ENCODE measurements at places on chromosomes 5 and 9.

DNA sequence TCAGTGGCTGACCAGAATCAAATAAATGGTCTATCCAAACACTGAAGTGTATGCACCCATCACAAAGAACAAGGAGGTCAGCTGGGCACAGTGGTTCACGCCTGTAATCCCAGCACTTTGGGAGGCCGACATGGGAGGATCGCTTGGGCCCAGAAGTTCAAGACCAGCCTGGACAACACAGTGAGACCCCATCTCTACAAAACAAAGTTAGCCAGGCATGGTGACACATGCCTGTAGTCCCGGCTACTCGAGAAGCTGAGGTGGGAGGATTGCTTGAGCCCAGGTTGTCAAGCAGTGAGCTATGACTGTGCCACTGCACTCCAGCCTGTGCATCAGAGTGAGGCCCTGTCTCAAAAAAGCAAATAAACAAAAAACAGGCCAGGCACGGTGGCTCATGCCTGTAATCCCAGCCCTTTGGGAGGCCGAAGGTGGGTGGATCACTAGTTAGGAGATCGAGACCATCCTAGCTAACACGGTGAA is 40.5 kb downstream of the SEMA4D start:
- no peak for DNase-seq

- no peak for DNase-seq
These were observed 135.8 kb downstream of the PCSK1 start for GRCh38 chr5:96297290-96297689.

GRCh38 chr5:172380301-172380986 is 73.9 kb downstream of the SH3PXD2B start:
- DNase-seq = no peak

GRCh38 chr9:135736272-135736978 is 34.4 kb downstream of the KCNT1 start:
- no peak for DNase-seq

DNA sequence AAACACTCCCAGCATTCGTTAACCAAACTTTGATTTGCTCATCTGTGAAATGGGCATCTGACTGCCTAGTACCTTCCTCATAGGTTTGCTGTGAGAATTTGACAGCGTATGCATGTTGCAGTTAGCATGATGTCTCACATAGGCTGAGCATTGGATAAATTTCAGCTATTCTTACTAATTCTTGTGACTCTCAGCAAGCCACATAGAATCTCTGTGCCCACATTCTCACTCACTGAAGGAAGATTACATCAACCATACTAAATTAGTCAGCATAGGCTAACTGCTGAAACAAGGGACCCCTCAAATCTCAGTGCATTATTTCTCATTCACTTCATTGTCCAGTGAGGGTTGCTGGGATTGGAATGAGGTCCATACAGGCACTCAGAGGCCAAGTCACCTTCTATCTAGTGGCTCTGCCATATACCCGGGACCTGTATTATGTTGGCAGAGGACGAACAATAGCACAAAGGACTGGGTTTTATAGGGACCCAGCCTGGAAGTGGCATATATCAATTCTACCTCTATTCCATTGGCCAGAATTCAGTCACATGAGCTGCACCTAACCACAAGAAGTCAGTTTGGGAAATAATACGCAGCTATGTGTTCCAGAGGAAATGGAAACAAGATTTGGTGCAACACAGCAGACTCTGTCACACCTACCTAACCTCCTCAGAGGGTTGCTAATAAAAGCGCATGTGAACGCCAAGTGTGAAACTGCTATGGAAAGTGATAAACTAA is 4.2 kb upstream of the PTGER4 start:
- DNase-seq = no peak

DNA sequence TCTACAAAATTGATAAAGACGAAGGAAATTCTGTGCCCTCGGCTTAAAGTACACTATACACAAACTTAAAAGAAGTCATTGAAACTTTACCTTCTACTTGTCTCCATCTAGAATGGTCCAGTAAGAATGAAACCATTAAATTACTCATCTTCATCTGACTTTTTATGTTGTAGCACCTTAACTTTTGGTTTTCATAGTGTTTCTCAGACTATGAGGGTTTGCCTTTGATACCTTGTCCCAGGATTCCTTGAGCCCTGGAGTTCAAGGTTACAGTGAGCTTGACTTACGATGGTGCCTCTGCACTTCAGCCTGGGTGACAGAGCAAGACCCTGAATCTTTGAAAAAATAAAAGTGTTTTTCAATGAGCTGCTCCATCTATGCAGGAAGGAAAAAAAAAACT is 132.2 kb downstream of the CDC42SE2 start:
- DNase-seq = no peak

- no peak for DNase-seq
These were observed 521 bp upstream of the SLIT3 start for GRCh38 chr5:169301386-169301934.

GRCh38 chr5:158530115-158530514 is 569.6 kb downstream of the EBF1 start:
- DNase-seq = no peak

DNA sequence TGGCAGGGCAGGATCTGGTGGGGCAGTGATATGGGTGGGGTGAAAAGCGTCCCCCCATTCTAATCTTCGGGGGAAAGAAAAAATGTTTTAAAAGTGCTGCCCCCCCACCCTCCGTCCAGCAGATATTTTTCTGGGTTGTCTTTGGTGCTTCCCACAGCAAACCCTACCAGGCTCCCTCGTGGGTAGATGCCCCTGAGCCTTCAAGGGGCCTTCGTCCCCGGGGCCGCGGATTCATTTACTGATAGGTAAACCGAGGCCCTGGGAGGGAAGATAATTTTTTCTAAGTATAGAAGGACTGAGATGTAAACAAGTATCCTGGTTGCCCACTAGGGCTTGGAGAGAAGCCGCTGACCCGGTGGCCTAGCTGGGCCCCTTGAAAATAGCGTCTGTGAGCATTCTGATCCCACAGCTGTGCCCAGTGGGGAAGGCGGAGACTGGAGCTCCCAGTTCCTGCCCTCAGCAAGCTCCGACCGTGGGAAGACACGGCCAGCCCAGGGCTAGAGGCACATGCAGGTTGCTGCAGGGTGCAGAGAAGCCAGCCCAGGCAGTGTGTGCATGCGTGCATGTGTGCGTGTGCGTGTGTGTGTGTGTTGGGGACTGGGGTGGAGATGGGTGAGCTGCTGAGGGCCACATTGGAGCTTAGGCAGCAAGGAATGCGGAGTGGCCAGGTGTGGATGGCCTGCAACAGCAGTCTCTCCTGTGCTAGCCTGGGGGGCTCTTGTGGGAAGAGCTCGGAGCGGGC is 6.0 kb upstream of the RXRA start:
- no peak for DNase-seq

DNA sequence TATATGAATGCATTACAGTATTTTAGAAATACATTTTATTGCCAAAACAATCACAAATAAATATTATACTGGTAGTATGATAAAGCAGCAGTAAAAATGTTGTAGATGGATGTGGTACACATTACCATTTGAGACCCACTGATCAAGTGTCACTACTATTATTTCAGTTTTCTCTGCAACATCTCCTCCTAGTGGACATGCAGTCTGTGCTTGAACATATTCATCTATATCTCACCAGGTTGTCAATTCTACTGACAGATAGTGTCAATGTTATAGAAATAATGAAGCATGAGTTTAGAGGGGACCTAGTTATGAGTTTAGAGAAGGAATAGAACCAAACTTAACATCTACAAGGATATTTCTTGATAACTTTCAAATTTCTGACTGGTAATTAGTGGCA is 39.2 kb upstream of the ELOVL7 start:
- no peak for DNase-seq

GRCh38 chr9:126248680-126249079 is 77.9 kb upstream of the MVB12B start:
- DNase-seq = no peak

DNA sequence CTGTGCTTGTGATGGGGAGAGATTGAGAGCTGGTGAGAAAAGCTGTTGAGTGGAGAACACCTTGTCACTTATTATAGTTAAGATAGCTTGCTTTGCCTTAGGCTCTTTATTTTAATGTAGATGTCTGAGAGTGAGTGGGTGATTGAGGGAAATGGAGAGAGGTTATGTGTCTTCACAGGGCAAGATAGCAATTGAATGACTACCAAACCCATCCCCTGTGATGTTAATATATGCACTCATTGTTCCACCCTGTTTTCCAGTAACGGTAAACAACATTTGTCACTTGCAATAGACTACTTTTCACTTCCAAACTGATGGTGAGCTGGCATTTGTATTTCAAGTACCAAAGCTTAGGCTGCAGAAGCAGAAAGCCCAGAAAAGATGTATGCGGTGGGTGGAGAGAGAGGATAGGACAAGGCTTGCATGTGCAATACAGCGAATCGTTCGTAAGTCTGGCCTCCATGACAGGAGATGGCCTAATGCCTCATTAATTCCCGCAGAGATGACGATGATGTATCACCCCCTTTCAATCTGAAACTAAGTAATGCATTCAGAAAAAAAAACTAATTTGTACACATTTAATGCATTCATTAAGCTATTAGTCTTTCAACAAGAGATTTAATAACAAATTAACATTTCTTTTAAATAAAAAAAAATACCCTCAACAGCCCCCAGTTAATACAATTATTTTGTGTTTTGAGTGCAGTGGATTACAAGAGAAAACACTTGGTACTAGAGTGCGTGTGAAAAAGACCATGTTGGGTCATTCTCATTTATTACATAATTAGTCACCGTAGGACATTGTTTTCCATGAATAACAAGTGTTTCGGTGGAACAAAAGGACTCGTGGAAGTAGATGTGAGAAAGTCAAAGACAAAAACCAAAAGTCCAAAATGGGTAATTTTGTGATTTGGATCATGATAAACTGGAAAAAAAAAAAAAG is 699.0 kb downstream of the BRINP1 start:
- no peak for DNase-seq

DNA sequence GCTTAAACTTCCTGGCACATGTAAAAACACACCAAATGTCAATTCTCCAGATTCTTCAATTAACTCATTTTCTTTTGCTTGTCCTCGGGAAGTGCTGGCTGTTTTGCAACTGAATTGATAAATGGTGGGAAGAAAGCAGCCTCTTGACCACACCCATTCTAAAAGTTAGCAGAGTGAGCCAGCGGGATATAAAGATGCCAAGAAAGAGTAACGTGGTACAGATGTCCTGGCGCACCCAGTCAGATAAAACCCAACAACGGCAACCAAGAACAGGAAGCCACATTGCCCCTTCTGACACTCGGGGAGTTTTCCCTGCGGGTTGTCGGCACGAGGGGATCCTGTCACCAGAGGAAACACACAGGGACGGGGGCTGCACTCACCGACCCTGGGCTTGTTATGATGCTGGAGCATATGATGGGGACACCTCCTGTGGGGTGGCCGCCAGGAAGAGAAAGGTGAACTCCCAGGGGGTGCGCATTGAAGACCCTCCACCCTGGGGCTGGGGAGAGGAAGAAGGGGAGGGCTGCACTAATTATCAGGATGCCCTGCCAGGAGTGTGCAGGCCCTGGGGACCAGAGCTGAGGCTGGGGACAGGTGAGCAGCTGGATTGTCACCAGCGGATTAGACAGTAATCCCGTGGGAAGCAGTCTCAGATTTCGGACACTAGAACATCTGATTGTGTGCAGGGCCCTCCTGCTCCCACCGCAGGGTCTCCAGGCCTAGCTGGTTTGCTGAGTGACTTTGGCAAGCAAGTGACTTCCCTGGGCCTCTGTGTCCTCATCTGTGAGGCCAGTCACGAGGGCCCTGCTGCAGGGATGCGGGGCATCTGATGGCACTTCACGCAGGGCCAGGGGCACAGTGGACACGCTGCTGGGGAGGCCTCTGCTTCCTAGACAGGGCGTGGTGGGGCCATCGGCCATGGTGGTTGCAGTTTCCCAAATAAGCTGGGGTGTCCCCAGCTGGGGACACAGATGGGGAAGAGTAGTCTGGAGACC is 59.2 kb downstream of the CRB2 start:
- no peak for DNase-seq

DNA sequence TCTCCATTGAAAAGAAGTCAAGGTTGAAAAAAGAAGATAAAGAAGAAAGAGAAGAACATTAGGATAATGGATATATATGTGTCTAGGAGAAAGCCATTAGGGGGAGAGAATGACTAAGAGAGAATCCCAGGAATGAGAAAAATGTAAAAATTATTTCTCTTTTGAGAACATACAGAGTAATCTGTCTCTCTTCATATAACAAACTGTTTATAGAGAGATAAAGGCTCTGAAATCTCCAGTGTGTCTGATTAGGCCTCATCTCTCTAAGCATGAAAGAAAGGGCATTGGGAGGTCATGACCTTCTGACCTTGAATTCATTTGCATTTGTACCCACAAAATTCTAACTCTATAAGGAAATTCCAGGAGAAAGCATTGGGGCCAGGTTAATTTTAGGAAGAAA is 3.5 kb upstream of the MPDZ start:
- DNase-seq = no peak

- DNase-seq = no peak
These were observed 89.5 kb downstream of the ARSB start for GRCh38 chr5:78895616-78896015.

DNA sequence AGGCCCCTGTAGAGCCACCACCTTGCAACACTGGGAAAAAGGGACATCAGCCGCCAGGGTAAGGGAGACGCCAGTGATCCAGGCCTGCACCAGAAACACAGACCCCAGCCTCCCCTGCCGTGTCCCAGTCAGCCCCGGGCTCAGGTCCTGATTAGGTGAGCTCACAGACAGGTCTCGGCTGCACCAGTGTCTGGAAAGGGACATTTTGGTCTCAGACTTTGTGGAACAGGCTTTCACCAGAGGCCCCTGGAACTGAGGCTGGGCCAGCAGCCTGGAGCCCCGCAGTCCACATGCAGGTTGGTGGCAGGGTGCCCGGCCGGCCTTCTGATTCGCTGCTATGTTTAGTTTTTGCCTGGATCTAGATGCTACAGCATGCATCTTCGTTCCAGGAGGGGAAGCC is 369.0 kb upstream of the IRX4 start:
- DNase-seq = no peak

DNA sequence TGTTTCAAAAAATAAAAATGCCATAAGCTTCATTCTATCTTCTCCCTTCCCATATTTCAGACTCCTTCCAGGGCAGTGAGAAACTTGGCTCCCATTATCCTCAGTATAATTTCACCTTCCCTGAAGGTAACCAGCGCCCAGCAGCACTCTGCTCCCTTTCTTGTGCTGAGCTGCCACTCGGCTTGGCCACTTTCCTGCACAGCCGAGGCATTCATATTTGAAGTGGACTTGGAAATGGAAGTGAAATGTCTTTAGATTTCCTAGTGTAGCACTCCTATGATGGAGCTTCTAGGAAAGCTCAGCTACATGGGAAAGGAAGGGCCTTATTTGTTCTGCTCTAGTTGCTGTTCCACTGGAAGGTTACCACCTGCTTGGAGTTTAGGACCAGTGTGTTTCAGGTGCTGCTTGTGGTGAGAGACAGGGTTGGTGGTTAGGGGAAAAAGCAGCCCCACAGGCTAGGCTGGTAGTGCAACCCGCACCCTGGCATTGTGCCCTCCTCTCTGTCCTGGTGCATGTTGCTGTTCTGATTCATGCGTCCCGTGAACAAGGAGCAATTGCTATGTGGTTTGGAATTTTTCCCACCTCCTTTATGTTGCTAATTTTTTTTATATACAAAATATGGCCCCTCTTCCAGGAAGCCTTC is 53.8 kb downstream of the RAD23B start:
- DNase-seq = no peak
